NCI-H510A treated with DMSO at 0.1 percent for 48 hours (cell line): ENCODE measurements at places on chromosomes 3 and 15.

GRCh38 chr15:73935547-73935946, 9.3 kb downstream of the LOXL1 start:
- DNase-seq = peak; percentile 26

DNA sequence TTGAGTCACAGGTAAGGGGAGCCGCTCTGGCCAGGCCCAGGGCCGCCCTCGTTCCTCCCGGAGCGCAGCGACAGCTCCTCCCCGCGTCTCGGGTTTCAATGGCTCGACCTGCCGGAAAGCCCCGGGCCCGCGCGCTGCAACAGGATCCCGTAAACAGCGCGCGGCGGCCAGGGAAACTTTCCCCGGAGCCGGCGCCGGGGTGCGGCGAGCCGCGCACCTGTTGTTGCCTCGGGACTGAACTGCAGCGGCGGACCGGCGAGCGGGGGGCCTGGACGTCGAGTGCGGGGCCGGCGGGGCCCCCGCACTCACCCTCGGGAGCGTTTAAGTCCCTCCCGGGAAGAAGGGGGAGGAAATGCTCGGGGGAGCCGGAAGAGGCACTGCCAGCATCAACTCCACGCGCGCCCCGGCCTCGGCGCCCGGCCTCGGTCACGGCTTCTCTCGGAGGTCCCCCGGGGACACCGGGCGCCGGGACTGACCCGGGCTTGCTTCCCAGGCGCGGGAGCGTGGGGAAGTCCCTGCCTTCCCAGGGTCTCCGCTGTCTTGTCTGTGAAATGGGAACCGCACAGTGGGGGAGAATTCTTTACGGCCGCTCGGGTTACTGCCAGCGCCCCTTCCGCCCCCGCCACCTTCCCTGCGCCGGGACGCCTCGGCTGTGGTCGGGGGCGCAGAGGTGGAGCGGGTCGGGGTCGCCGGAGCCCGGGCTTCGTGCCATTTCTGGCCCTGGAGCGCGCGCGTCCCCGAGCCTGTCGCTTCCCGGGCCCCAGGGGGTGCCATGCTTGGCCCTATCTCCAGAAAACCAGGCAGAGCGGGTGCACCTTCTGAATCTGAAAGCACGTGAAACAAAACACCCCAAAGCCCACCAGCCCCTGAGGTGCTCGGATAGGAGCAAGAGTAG, 7.5 kb upstream of the PGPEP1L start:
- peak; percentile 22 for DNase-seq

- no peak for DNase-seq
Observed at GRCh38 chr15:49134683-49135341, 20.6 kb downstream of the COPS2 start.

DNA sequence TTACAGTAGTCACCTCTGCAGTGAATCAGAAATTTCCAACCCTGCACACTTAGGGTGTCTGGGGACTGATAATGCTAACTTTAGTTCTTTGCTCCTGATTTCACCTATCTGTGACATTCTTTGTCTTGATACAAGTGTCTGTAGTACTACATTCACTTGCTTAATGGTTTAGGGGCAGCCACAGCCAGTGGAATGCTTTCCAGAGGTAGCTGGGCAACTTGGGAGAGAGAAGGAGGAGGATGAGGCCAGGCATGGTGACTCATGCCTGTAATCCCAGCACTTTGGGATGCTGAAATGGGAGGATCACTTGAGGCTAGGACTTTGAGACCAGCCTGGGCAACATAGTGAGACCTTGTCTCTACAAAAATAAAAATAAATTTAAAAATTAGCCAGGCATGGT, 8.5 kb downstream of the BAHD1 start:
- DNase-seq = no peak

DNA sequence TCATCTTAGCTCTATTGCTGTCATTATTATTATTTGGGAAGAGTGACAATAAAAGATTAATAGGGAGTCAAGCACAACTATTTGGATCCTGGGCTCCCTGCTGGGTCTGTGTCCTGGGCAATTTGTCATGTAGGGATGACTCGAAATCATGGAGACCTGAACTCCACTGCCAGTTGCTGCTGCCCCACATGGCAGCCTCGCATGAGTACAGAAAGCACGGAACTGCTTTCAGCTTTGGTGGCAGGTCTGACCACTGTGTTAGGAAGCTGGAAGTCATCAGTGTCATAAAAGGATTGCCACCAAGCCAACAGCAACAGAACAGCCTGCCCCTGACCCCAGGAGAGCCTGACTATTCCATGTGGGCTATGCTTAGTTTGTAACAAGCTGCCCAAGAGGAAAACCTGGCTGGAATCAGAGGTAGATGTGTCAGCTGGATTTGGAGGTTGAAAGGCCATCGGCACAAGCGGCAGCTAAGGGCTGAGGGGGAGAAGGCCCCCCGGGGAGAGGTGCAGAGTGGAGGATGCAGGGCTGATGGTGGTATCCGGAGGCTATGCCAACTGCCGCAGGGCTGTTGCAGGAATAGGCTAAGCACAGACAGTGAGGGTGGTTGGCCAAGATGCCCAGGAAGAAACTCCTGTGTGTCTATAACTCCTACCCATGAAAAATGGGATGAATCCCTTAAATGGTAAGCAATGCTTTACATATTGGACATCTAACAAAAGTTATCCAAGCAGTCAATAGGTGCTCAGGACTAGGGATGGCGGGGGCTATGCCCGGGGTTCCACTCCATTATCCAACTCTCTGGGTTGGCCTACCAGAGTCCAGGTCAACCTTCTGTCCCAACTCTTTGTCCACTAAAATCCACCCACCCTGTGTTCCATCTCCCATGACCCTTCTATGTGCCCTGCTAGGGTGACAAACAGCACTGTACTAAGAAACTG, 291.6 kb downstream of the ADAMTS17 start:
- DNase-seq = no peak

DNA sequence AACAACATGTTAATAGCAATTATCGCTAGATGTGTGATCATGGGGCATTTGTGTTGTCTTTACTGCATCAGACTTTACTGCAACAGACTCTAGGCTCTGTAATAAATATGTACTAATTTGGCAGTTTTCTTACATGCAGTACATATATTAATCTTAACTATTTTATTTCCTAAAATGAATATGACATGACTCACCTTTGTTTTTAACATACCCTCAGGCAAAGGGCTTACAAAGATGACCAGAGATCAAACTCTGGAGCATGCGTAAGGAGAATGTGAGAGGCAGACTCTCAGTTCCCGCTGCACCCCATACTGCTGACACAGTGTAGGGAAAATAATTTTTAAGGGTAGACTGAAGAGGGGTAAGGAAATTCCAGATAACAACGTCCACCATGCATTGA, 7.2 kb upstream of the FAM174B start:
- DNase-seq = no peak

DNA sequence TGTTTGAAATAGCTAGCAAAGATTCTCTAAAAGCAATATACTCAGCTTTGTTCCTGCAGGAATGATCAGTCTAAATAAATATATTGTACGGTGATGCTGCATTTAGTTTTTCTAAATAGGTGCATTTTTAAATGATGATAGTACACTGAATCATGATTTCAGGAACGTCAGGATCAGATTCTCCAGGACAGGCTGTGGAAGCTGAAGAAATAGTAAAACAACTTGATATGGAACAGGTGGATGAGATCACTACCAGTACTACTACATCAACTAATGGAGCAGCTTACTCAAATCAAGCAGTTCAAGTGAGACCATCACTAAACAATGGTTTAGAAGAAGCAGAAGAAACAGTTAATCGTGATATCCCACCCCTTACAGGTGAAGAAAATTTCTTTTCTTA, 46.3 kb upstream of the EIF3J start:
- no peak for DNase-seq

DNA sequence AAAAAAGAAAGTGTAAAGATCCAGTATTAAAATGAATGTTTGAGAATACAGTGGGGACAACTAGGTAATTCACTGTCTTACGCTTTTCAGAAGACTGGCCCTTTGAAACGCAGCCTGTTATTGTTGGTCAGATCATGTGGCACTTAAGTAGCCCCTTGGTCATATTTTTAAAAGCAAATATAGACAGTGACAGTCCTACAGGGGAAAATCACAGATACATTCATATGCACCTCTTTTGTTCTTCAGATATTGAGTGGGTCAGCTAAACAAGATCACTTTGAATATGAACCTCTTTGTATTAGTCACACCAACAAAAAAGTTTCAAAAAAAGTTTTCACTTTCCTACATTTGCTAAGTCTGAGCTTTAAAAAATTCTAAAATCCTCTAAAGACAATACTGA, 36.0 kb downstream of the TIGIT start:
- DNase-seq = no peak

DNA sequence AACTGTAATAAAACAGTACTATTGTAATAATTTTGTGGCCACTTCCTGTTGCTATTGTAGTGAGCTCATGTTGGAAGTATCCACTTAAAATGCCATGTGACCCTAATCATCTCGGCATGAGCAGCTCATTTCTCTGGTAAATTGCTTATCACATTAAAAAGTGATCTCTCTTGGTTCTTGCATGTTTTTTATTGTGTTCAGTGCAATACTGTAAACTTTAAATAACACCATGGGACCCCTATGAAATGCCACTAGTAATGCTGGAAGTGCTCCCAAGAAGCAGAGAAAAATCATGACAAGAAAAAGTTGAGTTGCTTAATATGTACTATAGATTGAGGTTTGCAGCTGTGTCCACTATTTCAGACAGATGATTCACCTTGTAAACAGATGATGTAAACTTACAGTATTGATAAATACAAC, 45.6 kb downstream of the NMD3 start:
- DNase-seq = peak; percentile 74

- no peak for DNase-seq
Observed at GRCh38 chr15:51971032-51971374, 575 bp downstream of the LEO1 start.

DNA sequence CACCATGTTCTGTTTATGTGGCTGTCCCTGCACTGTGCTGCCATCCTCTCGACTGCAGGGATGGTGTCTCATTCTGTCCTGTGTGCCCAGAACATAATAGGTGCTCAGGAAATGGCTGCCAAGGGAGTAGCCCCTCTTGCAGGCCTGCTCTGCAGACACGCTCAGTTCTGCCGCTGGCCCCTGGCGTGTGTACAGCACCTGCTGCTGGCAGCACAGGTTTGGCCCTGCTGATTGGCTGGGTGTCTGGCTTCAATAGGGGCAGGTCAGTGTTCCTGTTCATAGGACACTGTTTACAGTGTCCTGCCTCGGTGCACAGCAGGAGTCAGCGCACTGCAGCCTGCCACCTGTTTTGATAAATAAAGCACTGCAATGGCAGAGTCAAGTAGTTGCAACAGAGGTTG, 146.9 kb downstream of the DNAJB8 start:
- DNase-seq = peak; percentile 24

DNA sequence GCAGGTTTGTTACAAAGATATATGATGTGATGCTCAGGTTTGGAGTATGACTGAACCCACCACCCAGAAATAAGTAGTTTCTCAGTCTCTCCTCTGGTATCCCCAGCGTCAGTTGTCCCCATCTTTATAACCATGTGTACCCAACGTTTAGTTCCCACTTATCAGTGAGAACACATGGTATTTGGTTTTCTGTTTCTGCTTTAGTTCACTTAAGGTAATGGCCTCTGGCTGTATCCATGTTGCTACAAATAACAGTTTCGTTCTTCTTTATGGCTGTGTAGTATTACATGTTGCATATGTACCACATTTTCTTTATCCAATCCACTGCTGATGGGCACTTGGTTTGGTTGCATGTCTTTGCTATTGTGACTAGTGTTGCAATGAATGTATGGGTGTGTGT, 132.3 kb downstream of the LMLN start:
- DNase-seq = no peak

GRCh38 chr15:100263721-100264455, 77.9 kb downstream of the ADAMTS17 start:
- no peak for DNase-seq

- DNase-seq = no peak
Observed at GRCh38 chr3:42192334-42193200, 73.4 kb downstream of the CCK start.

DNA sequence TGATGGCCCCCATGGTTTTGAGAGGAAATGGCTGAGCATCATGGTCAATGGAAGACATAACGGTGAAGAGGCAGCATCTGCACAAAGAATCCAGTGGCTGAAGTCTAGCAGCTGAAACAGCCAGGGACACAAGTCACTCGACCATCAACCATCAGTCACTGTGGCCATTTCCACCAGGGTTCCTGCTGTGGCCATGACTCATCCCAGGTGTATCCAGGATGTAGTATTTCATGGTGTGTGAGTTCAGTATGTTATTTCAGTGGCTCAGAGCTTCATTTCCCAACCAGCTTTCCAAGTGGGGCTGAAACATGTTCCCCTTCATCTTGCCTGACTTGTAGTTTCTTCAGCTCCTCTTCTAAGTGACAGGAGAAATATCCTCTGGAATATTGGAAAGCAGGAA, 47.8 kb upstream of the WNT5A start:
- no peak for DNase-seq

GRCh38 chr3:28646435-28646834, 297.8 kb upstream of the AZI2 start:
- DNase-seq = no peak
